ENCODE measurements at places on chromosomes 1 and 21. TPM values are rescaled to one million over a fixed set of nuclear protein-coding genes. Genes with fewer than 3 reads are reported as not detected.

The RGS7 gene
- not detected for total RNA-seq

The BSND gene
- total RNA-seq = not detected

The FAM72B gene
- total RNA-seq = 2.5 TPM

The TSSK3 gene
- 0.30 TPM for total RNA-seq

The CPLANE2 gene
- 8.0 TPM for total RNA-seq

The F3 gene
- total RNA-seq = 94.4 TPM

The TRPM2 gene
- not detected for total RNA-seq

The ASTN1 gene
- under 0.01 TPM for total RNA-seq

The VWA5B1 gene
- not detected for total RNA-seq

The UHMK1 gene
- 105 TPM for total RNA-seq

The ITSN1 gene
- 84.8 TPM for total RNA-seq

The GOLT1A gene
- not detected for total RNA-seq

The NDUFV3 gene
- total RNA-seq = 50.6 TPM

The OR10K1 gene
- total RNA-seq = not detected

The ACTA1 gene
- total RNA-seq = 0.14 TPM

The CFAP107 gene
- total RNA-seq = not detected

The KRTAP7-1 gene
- not detected for total RNA-seq
